ENCODE measurements at places on chromosomes 1 and 21. TPM values are rescaled to one million over a fixed set of nuclear protein-coding genes. Genes with fewer than 3 reads are reported as not detected.

GRCh38 chr1:49576327-49576901 lies 447.3 kb downstream of the AGBL4 start:
- DNase-seq, result no peak

DNA sequence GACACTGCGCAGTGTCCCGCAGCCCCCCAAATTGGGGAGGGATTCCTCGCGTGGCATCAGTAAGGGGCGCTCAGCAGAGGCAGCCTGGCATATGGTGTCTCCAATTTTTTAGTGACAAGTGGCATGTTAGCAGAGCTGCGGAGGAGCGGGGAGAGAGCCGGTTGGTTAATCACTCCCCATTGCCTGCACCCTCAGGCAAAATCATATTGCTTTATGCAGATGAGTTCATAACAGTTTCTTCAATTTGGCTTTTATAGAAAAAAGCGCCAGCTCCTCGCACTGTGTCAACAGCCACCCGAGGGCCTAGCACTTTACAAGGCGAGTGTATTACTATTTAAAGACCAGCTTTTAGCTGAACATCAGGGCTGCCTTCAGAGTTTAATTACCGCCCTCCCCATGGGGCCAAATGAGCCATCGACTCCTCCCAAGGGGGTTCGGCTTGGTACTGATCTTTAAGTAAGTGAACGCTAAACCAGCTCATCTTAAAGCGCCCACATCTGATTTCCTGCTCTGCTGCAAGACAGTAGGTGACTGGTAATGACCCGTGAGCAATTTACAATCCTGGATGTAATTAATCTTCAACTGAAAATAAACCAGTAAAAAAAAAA lies 298.9 kb downstream of the DSCAM start:
- no peak for DNase-seq

DNA sequence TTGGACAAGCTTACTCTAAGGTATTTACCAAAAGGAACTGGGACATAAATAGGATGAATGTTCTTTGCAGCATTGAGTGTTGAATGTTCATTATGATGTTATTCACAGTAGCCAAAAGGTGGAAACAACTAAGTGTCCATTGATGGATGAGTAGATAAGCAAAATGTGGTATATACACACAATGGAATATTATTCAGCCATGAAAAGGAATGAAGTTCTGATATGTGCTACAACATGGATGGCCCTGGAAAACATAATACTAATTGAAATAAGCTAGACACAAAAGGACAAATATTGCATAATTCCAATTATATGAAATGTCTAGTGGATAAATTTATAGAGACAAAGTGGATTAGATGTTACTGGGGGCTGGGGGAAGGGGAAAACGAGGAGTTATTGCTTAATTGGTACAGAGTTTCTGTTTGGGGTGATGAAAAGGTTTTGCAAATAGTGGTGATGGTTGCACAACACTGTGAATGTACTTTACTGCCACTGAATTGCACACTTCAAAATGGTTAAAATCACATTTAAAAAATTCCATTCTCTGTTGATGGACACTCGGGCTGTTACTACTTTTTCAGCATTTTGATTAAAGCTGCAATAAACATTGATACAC lies 2.9 kb downstream of the MTARC1 start:
- DNase-seq, result no peak

Gene SAMD13
- total RNA-seq, result not detected

DNA sequence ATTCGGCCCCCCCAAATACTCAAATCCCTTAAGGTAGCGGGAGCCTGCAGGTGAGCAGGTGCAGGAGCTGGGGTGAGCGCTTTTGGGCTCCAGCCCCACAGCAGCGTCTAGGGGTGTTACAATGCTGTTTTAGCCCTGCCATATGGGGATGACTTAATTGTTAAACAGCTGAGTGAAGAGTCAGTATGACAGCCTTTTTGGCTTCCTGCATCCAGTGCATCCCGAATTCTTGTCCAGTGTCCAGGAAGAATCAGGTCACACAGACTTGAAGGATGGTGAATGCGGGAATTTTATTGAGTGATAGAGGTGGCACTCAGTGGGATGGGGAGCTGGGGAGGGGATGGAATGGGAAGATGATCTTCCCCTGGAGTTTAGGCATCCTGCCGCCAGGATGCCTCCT lies 30.4 kb upstream of the HHAT start:
- no peak for DNase-seq

GRCh38 chr1:6456800-6457466 lies 9.0 kb downstream of the TNFRSF25 start:
- no peak for DNase-seq

GRCh38 chr1:171366085-171366484 lies 52.1 kb downstream of the FMO4 start:
- DNase-seq, result no peak

DNA sequence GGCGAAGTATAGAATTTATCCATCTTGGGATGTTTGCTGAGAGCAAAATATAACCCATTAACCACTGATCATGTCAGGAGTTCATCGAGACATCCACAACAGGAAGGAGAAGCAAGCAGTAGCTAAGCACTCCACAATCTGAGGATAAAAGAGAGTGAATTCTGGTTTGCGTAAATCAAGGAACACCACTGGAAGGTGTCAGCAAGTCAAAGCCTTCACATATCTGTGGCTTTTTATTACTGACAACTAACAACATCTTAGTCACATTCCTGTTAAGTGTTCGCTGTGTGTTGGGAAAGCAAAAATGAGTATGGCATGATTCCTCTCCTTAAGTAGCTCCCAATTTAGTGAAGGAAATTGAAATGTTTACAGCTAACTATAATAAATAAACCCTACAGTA lies 44.5 kb upstream of the DARS2 start:
- no peak for DNase-seq

Gene UBL4B
- 1.7 TPM for total RNA-seq

GRCh38 chr1:108560189-108560873 lies 431 bp downstream of the EEIG2 start:
- peak; percentile 3 for DNase-seq

Gene BEST4
- total RNA-seq, result 0.13 TPM

GRCh38 chr1:109595531-109595930 lies 23.9 kb downstream of the GNAT2 start:
- no peak for DNase-seq

DNA sequence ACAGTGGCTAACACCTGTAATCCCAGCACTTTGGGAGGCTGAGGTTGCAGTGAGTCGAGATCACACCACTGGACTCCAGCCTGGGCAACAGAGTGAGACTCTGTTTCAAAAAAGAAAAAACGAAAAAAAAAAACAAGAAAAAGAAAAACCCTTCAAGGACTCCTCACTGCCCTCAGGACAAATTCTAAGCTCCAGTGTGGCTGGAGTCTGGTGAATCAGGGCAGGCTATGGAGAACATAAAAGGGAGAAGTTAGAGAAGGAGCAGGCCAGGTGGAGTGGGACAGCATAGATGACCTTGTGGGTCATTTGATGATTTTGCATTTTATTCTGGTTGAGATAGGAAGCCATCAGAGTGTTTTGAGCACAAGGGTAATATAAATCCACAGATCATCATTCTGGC lies 12.5 kb upstream of the UAP1 start:
- DNase-seq, result peak; percentile 8

Gene HES2
- total RNA-seq, result not detected

Gene FDPS
- total RNA-seq, result 109 TPM

Gene ALPL
- 0.19 TPM for total RNA-seq

GRCh38 chr1:43835082-43836021 lies 98.2 kb upstream of the ARTN start:
- peak; percentile 93 for DNase-seq

- no peak for DNase-seq
These were observed 40.8 kb downstream of the FCER1A start for GRCh38 chr1:159342761-159343425.

GRCh38 chr1:44676484-44677200 lies 2.1 kb downstream of the ARMH1 start:
- peak; percentile 51 for DNase-seq

Measured in HFFc6 (cell line).